ENCODE measurements at places on chromosomes 1 and 21.
A peak's percentile ranks its signal among the peaks of the same experiment; 100 is the strongest.

- no peak for DNase-seq
These were observed 242.4 kb upstream of the LYPLAL1 start for GRCh38 chr1:218931324-218931723.

DNA sequence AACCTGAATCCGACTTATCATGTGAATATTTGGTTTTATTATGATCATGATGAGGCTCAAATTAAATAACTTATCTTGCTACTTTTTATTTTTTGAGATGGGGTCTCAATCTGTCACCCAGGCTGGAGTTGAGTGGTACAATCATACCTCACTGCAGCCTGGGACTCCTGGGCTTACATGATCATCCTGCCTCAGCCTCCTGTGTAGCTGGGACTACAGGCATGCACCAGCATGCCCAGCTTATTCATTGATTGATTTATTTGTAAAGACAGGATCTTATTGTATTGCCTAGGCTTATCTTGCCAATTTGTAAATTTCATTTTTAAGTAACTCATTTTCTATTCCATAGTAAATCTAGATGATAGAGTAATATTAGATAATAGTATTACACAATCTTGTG lies 84.3 kb downstream of the COL11A1 start:
- no peak for DNase-seq

- no peak for DNase-seq
These were observed 151.1 kb downstream of the LYPLAL1 start for GRCh38 chr1:219324629-219325367.

- DNase-seq: peak; percentile 65
These were observed 9.2 kb upstream of the KCNQ4 start for GRCh38 chr1:40774266-40774998.

GRCh38 chr1:111943846-111944749 lies 45.4 kb downstream of the KCND3 start:
- DNase-seq: no peak

GRCh38 chr1:171295821-171296220 lies 18.2 kb upstream of the FMO4 start:
- DNase-seq: no peak

- DNase-seq: no peak
These were observed 74.0 kb downstream of the CACNA1E start for GRCh38 chr1:181557313-181557712.

- no peak for DNase-seq
These were observed 13.6 kb downstream of the AGMAT start for GRCh38 chr1:15571266-15571665.

- DNase-seq: no peak
These were observed 121.7 kb downstream of the ATF6 start for GRCh38 chr1:161887730-161888287.

All from activated T-cell treated with anti-CD3 and anti-CD28 coated beads, Interleukin-2, amount 50 U/mL, for 4 hours (primary cell).